Regular cardiac myocyte (primary cell): ENCODE measurements at places on chromosomes 7 and 10. TPM values are rescaled to one million over a fixed set of nuclear protein-coding genes. Genes with fewer than 3 reads are reported as not detected.

The UPK3B gene
- total RNA-seq = under 0.01 TPM in 1 of 2 replicates, not detected in the other

The VSTM2A gene
- total RNA-seq = not detected in 2 replicates

The PPP1R9A gene
- 0.56 and 0.77 TPM in 2 replicates for total RNA-seq

The KCNMA1 gene
- 15.5 and 20.7 TPM in 2 replicates for total RNA-seq

The ADGRA1 gene
- total RNA-seq = not detected in 2 replicates

The CDNF gene
- 1.1 and 1.2 TPM in 2 replicates for total RNA-seq

The TAS2R41 gene
- not detected in 2 replicates for total RNA-seq

The TACC2 gene
- 1.1 and 3.6 TPM in 2 replicates for total RNA-seq

The BCAP29 gene
- total RNA-seq = 64.4 and 77.5 TPM in 2 replicates

The REEP3 gene
- total RNA-seq = 76.3 and 91.9 TPM in 2 replicates

The CACNA2D1 gene
- total RNA-seq = 263 and 525 TPM in 2 replicates

The MBLAC1 gene
- 2.5 and 4.2 TPM in 2 replicates for total RNA-seq

The TMEM176B gene
- not detected in 2 replicates for total RNA-seq

The CLRN3 gene
- total RNA-seq = not detected in 2 replicates

The OR9A2 gene
- total RNA-seq = 0.19 TPM in 1 of 2 replicates, not detected in the other

The GPR146 gene
- total RNA-seq = 4.0 and 9.0 TPM in 2 replicates

The SLC26A5 gene
- not detected in 2 replicates for total RNA-seq

The COL13A1 gene
- total RNA-seq = 27.6 and 44.3 TPM in 2 replicates

The CFAP70 gene
- total RNA-seq = 0.38 and 2.3 TPM in 2 replicates

The EGR2 gene
- total RNA-seq = 0.58 and 5.9 TPM in 2 replicates

The MRM2 gene
- 16.1 and 31.8 TPM in 2 replicates for total RNA-seq

The LAMB4 gene
- under 0.01 and 0.19 TPM in 2 replicates for total RNA-seq

The CALML3 gene
- not detected in 2 replicates for total RNA-seq

The GDF2 gene
- total RNA-seq = under 0.01 TPM in 1 of 2 replicates, not detected in the other

The ABCB4 gene
- total RNA-seq = under 0.01 and 0.28 TPM in 2 replicates

The PTPRZ1 gene
- total RNA-seq = under 0.01 and 0.28 TPM in 2 replicates

The SORBS1 gene
- 0.19 and 1.1 TPM in 2 replicates for total RNA-seq

The NPC1L1 gene
- under 0.01 TPM in 2 replicates for total RNA-seq

The MGMT gene
- total RNA-seq = 13.5 and 22.6 TPM in 2 replicates

The FOXI2 gene
- total RNA-seq = not detected in 2 replicates

The ZP3 gene
- total RNA-seq = 1.2 and 5.9 TPM in 2 replicates

The LRRC18 gene
- not detected in 2 replicates for total RNA-seq

The LIPK gene
- total RNA-seq = not detected in 2 replicates

The NKX2-3 gene
- total RNA-seq = not detected in 2 replicates

The PMS2 gene
- total RNA-seq = 18.6 and 20.3 TPM in 2 replicates

The PTPN12 gene
- total RNA-seq = 38.5 and 45.1 TPM in 2 replicates

The FUOM gene
- 10.7 and 15.5 TPM in 2 replicates for total RNA-seq

The TDRD1 gene
- total RNA-seq = 1.9 and 5.1 TPM in 2 replicates

The GJC3 gene
- total RNA-seq = 0.19 and 0.28 TPM in 2 replicates

The SH2D4B gene
- under 0.01 TPM in 2 replicates for total RNA-seq

The KCNH2 gene
- total RNA-seq = not detected in 2 replicates
